NCI-H1105 (cell line): ENCODE measurements at places on chromosomes 12 and 14.

GRCh38 chr12:52837413-52837741 is 3.3 kb upstream of the KRT79 start:
- DNase-seq = no peak

DNA sequence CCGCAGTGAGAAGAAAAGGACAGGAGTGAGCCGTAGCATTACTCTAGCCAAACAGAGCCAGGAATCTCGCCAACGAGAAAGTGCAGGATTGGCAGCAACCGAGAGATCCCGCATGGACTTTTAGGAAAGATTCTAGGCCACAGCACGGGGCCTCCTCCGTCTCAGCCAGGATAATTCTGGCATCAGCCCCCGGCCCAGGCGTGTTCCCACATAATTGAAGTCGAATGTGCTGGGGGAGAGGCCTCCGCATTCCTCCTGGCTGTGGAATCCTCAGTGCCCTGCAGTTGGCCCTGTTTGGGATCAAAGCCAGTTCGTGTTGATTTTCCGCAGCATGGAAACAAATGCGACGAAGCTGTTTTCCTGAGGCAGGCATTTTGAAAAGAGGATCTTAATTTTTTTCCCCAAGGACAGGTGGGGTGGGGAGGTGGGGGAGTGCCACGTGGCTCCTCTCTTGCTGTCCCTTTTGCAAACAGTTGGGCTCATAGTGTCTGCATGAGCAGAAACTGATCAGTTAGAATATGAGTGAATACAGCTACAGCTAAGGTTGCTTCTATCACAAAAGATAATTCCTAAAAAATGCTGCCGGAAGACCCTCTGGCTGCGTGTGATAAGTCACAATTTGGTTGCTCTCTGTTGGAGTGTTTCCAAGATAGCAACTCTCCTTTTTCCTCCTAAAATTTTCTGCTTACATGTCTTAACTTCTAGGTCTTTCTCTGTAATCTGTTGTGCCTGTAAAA is 37.3 kb upstream of the ATXN2 start:
- DNase-seq = no peak

- DNase-seq = no peak
These were observed at the start of gene SLC5A8 for GRCh38 chr12:101209319-101210302. Gene SLC5A8 (minus strand): TSS chr12:101210238. CDS start chr12:101209848, 390 bp downstream.

DNA sequence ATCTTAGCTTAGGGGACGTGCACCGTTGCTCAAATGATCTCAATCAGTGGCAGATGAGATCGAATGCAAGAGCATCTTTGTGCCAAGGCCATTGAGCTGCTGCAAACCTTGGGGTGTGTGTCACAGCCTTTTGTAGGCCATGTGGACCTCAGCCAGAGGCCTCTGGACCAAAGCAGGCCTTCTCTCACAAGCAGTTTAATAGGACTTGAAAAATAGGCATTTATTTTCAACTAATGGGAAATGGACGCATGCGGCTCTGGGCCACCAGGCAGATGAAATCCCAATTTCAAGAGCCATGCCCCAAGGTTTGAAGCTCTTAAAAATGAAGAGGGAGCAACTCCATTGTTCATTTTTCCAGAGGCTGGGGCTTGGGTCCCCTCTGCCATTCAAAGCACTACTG is 87.3 kb downstream of the TTC7B start:
- DNase-seq = no peak

GRCh38 chr14:81453166-81453766 is 53.1 kb upstream of the STON2 start:
- DNase-seq = peak; percentile 44

DNA sequence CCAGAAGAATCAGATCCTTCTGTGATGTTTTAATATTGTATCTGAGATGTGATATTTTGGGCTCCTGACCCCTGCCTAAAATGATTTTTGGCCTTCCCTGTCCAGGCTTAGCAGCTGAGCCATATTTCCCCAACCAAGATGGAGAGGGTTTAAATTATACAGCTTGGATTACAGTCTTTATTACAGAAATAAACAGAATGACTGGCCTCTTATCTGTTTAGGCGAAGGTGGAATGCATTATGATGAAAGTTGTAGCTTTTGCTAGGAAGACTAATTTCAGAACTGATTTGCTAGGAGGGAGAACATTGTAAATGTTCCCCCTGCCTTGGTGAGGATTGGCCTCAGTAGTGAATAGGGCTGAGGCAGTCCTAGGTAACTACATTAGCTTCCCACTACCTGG is 23.3 kb downstream of the BMAL2 start:
- DNase-seq = no peak

GRCh38 chr14:99075771-99076375 is 196.1 kb downstream of the BCL11B start:
- DNase-seq = no peak

DNA sequence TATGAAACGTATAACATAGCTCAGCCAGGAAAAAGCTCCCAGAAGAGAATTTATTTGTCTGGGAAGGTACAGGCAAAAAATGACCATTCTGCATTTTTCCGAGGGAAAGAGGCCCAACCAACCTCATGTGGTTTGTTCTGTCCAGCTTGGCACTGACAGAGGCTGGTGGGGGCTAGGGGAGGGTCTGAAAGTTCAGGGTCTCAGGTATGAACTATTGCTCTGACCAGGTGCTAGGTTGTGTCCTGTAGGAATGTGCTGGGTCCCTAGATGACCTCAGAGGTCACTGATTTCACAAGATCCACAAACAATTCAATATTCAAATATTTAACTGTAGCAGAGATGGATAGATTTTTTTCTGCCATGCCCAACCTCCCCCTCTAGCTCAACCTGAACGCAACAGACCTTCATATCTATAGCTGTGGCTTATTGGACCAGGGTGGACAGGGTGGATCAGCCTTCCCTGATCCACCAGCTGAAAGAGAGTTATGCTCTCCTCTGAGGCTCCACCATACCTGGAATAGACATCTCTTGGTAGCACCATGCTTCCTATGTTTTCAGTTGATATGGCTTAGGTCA is 32.9 kb upstream of the IFT81 start:
- no peak for DNase-seq
